Activated T-helper 1 cell treated with anti-CD3 and anti-CD28 coated beads, Interleukin-2, amount 50 U/mL, for 16 hours (primary cell): ENCODE measurements at places on chromosomes 7 and 10.

GRCh38 chr7:155815332-155816191, 3.3 kb upstream of the SHH start:
- no peak for DNase-seq

DNA sequence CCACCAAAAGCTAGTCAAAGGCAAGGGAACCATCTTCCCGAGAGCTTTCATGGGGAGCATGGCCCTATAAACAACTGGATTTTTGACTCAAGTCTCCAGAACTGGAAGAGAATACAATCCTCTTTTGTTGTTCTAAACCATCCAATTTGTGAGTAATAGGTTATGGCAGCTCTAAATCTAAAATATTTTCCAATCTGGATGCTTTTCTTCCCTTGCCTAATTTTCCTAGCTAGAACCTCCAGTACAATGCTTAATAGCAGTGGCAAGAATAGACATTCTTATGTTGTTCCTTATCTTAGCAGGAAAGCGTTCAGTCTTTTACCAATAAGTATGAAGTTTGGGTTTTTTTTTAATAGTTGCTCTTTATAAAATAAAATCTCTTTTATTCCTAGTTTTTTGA, 66.7 kb downstream of the AKR1E2 start:
- DNase-seq: no peak

- DNase-seq: no peak
These were observed 108.1 kb downstream of the GLRX3 start for GRCh38 chr10:130244031-130244927.

DNA sequence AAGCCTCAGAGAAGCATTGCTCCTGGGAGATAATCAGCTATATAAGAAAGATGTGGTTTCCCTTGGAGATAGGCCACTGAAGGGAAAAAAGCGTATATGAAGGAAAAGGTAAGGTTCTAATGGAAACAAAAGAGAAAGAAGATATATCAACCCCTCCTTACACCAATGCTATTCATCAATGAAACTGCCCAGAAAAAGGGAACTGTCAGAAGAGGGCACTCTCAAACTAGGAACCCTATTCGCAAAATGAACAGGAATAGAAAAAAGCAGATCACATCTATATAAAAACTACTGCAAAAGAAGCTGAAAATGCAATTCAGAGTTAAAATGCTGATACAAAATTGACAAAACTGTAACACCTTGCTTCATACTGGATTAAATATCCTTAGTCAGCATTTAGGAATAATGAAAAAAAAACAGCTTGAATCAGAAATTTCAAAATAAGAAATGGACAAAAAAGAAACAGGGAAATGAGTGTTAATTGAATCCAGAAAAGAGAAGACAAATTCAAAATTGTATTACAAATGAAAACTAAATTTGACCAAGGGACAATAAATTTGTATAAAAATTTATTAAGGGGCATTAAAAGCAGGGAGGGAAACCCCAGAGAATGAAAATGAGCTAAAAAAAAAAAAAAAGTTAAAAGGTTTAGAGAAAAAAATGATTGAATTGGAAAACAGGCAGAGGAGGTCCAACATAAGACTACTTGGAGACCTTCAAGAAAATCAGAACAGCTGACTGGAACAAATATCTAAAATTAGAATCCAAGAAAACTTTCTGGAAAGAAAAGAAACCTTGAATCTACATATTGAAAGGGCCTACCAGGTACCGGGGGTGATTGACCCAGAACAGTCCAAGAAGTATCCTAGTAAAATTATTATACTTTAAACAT, 17.9 kb downstream of the NHLRC2 start:
- DNase-seq: no peak

DNA sequence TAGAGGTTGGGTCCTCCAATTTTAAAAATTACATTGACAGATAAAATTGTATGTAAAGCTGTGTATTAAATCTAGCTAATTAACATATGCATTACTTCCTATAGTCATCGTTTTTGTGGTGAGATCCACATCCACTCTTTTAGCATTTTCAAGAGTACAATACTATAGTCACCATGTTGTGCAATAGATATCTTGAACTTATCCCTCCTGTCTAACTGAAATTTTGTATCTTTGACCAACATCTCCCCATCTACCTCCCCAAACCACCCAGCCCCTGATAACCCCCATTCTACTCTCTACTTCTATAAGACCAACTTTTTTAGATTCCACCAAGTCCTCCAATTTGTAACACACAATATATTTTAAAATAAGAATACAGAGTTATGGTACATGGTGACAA, 208.0 kb downstream of the RELN start:
- no peak for DNase-seq

- no peak for DNase-seq
These were observed 47.5 kb upstream of the CACUL1 start for GRCh38 chr10:118802126-118802793.

DNA sequence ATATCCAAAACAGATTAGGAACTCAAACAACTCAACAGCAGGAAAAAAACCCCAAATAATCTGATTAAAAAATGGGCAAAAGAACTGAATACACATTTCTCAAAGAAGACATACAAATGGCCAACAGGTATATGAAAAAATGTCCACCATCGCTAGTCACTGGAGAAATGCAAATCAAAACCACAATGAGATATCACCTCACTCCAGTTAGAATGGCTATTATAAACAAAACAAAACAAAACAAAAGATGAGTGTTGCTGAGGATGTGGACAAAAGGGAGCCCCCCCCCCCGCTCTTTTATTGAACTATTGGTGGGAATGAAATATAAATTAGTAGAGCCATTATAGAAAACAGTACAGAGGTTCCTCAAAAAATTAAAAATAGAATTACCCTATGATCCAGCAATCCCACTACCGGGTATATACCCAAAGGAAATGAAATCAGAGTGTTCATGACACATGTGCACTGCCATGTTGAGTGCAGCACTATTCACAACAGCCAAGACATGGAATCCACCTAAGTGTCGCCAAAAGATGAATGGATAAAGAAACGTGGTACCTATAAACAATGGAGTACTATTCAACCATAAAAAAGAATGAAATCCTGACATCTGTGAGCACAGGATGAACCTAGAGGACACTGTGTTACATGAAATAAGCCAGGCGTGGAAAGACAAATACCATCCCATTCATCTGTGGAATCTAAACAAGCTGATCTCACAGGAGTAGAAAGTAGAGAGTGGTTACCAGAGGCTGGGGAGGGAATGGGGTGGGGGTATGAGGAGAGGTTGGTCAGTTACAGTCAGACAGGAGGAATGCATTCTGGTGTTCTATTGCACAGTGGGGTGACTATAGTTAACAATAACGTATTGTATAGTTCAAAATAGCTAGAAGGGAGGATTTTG, 78.1 kb upstream of the RHEB start:
- DNase-seq: no peak

GRCh38 chr10:26274391-26274790, 57.8 kb downstream of the GAD2 start:
- DNase-seq: no peak

GRCh38 chr10:76915316-76915715, 722.3 kb downstream of the KCNMA1 start:
- DNase-seq: no peak

- no peak for DNase-seq
These were observed 204.0 kb upstream of the AOAH start for GRCh38 chr7:36928311-36928710.

DNA sequence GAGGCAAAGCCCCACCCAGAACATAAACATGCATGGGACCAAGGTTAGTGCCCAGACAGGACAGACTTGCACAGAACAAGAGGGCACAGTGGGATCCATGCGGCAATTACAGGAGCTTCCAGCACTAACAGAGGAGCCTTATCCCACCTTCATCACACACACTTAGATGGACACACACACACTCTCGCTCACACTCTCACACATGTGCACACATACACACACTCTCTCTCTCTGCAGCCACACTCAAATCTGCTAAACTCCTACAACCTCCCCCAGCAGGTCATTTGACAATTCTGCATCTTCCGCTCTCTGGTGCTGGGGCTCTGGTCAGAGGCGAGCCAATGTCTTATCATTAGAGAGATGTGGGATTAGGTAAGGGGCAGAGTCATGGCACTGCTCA, 120.5 kb downstream of the UBE2H start:
- no peak for DNase-seq

GRCh38 chr10:126465771-126466170, 77.5 kb upstream of the ADAM12 start:
- no peak for DNase-seq
